NCI-H2171 treated with DMSO at 0.1 percent for 48 hours (cell line): ENCODE measurements at places on chromosomes 7 and 10.

GRCh38 chr10:99429517-99430095 is 818 bp downstream of the GOT1 start:
- DNase-seq, result no peak

GRCh38 chr10:116765648-116766081 is 23.3 kb upstream of the HSPA12A start:
- DNase-seq, result no peak

GRCh38 chr10:102593074-102593803 is 51.0 kb upstream of the TRIM8 start:
- DNase-seq, result no peak

GRCh38 chr10:92181575-92181974 is 109.3 kb downstream of the CPEB3 start:
- DNase-seq, result no peak

- no peak for DNase-seq
These were observed 3.9 kb downstream of the SGMS1 start for GRCh38 chr10:50619882-50620281.

GRCh38 chr7:27173956-27174873 is at the start of gene HOXA10:
Gene HOXA10 (minus strand): TSS chr7:27174320. CDS start chr7:27174306, 14 bp downstream.
- DNase-seq, result peak; percentile 41

GRCh38 chr7:2312267-2312929 is 1.8 kb downstream of the SNX8 start:
- no peak for DNase-seq

GRCh38 chr10:102311025-102311420 is 65.7 kb downstream of the GBF1 start:
- no peak for DNase-seq

GRCh38 chr10:63549810-63550209 is 28.6 kb downstream of the REEP3 start:
- DNase-seq, result peak; percentile 38

GRCh38 chr10:71694567-71694968 is 25.0 kb downstream of the C10orf105 start:
- DNase-seq, result no peak

- no peak for DNase-seq
These were observed 48.1 kb downstream of the PDLIM1 start for GRCh38 chr10:95242581-95243317.

GRCh38 chr10:58743466-58744115 is 230.9 kb downstream of the BICC1 start:
- no peak for DNase-seq

GRCh38 chr10:77507291-77507880 is 130.2 kb downstream of the KCNMA1 start:
- DNase-seq, result no peak

- DNase-seq, result no peak
These were observed 1.5 kb upstream of the BRAF start for GRCh38 chr7:140926021-140926817.

- DNase-seq, result no peak
These were observed 45.8 kb upstream of the PLEKHA1 start for GRCh38 chr10:122328676-122329075.

GRCh38 chr7:129343099-129343700 is 91.0 kb upstream of the STRIP2 start:
- DNase-seq, result peak; percentile 33

DNA sequence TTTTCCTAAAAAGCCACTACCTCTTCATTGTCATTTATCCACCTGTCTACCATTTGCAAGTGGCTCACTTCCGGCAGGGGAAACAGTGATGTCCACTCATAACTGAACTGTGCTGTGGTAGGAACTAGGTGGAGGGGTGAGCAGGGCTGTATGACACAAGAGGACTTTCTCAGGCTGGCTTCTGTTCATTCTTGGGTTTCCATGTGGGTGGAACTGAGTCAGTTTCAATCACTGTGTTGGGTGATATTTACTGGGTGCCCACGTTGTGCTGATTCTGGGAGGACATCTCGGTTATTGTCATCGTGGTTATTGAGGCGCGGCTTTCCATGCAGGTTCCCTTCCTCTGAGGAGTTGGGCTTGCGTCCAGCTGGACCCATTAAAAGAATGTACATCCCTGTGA is 38.8 kb downstream of the RAMP3 start:
- no peak for DNase-seq

DNA sequence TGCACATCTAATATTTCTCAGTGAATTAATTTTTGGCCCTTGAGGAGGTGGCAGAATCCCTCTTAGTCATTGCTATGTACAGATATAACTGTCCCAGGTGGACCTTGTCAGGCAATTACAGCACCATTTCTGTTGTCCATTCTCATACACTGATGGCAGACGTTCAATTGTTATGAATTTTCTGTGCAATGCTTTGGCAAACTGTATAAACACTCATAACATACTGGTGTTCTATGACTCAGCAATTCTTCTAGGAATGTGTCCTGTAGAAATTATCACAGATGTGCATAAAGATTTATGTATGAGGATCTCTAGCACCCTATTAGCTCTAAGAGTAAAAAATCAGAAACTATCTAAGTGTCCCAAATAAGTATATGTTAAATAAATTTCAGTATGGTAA is 80.8 kb downstream of the DNAJB9 start:
- peak; percentile 3 for DNase-seq

GRCh38 chr7:133649593-133649992 is 396.7 kb downstream of the EXOC4 start:
- DNase-seq, result no peak

GRCh38 chr10:10353326-10353868 is 664.3 kb upstream of the CELF2 start:
- DNase-seq, result no peak

DNA sequence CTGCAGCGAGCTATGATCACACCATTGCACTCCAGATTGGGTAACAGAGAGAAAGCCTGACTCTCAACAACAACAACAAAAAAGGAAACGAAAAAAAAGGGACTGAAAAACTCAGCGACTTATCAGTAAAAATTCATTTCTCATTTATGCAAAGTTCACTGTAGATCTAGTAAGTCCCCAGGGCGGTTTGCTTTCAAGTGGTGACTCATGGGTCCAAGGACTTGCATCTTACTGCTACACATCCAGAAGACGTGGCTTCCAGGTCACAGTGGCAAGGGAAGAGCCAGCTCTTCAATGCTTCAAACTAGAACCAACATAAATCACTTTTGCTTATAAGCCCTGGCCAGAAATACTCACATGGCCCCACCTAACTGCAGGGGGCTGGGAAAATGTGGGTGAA is 178.3 kb upstream of the AUTS2 start:
- DNase-seq, result no peak

- peak; percentile 3 for DNase-seq
These were observed 1094.4 kb downstream of the NRG3 start for GRCh38 chr10:82969405-82969804.

- DNase-seq, result peak; percentile 70
These were observed 10.2 kb downstream of the ALKBH4 start for GRCh38 chr7:102454468-102454867.

- peak; percentile 68 for DNase-seq
These were observed 36.9 kb upstream of the KMT2E start for GRCh38 chr7:104976966-104977636.

- DNase-seq, result no peak
These were observed 116.2 kb downstream of the GRID1 start for GRCh38 chr10:86250399-86250798.

- DNase-seq, result no peak
These were observed 69.0 kb downstream of the CREB5 start for GRCh38 chr7:28481091-28481926.
